ENCODE measurements at places on chromosomes 1 and 21.

GRCh38 chr1:193448682-193449461 lies 262.5 kb upstream of the B3GALT2 start:
- DNase-seq, result no peak

DNA sequence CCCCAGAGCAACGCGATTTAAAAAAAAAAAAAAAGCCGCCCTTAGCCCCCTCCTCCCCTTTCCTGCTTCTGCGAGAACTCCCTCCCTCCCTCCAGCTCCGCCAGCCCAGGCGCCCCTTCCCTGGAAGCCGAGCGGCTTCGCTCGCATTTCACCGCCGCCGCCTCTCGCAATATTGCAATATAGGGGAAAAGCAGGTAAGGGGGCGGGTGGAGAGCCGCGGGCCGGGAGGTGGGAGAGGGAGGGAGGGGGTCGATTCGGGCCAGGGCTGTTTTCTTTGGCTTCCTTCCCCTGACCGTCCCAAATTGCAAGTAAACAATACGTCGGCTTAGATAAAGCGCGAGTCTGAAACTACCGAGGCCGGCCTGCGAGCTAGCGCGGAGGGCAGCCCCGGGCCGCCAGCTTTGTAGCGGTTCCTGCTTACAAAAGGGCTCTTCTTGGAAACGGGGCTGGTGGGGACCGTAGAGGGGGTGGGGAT lies 408 bp downstream of the LMO4 start:
- DNase-seq, result no peak

- no peak for DNase-seq
Observed at GRCh38 chr21:45920824-45921600, 60.6 kb upstream of the COL6A1 start.

DNA sequence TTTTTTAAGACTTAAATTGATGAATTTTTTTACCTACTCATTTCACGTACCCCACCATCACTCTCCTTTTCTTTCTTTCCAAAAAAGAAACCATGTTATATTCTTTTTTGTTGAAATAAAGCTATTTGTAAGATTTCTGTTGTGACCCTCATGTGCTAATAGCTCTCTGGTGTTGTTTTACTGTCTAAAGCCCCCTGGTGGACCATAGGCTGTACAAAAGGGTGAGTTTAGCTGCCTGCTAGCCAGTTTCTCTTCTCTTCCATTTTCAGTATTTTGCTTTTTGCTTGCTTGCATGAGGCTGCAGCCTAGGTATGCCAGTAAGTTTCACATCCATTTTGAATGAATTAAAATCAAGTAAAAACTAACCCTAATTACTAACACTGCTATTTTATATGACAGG lies 15.6 kb upstream of the VAMP3 start:
- DNase-seq, result no peak

DNA sequence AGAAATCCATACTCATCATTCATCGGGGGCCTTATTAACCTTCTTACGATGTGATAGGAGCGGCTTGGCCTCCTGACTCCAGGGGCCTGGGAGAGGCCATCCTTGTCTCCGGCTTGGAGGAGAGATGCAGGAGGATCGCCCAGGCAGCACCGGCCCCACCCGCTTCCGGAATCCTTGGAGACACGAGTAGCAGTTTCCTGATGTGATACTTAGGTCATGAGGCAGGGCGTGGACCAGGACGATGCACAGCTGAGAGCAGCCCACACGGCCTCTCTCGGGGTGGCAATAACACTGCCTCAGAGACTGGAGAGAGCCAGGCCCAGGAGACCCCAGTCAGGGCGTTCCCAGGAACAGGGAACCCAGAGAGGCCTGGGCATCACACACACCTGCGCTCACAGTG lies 163.6 kb upstream of the ARHGEF16 start:
- DNase-seq, result no peak

DNA sequence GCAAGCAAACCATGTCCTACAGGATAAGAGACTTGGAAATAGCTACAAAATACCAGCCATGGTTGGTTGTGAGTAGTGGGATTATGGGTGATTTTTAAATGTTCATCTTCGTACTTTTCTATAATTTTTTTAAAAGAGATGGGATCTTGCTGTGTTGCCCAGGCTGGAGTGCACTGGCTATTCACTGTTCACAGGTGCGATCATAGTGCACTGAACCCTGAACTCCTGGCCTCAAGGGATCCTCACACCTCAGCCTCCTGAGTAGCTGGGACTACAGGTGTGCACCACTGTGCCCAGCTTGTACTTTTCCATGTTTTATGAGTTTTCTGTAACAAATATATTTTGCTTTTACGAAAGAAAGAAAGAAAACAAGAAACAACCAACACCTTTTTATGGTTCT lies 224.2 kb downstream of the FOXD2 start:
- no peak for DNase-seq

GRCh38 chr1:97006044-97006661 lies 284.6 kb downstream of the PTBP2 start:
- no peak for DNase-seq

GRCh38 chr1:217721692-217722091 lies 90.5 kb downstream of the SPATA17 start:
- no peak for DNase-seq

DNA sequence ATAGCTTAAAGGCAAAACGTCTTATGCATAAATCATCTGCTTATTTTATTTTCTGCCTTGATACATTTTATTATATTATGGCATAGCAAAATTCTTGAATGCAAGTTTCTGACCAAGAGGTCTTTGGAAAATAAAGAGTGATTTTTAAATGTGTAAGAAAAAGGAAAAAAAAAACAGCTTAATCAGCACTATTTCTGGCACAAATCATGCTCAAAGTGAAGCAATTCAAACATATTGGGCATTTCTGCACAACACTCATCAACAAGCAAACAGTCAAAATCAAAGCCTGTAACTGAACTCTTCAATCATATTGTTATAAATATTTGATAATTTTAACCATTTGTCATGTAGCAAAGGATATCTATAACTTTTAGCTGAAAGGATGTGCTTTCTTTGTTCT lies 250.9 kb downstream of the PTPRC start:
- DNase-seq, result no peak

GRCh38 chr1:117570988-117571409 lies 34.8 kb upstream of the TENT5C start:
- DNase-seq, result no peak

GRCh38 chr1:6509220-6509918 lies 17.9 kb upstream of the PLEKHG5 start:
- no peak for DNase-seq

- DNase-seq, result no peak
Observed at GRCh38 chr1:44303532-44303931, 51.5 kb downstream of the ERI3 start.

- no peak for DNase-seq
Observed at GRCh38 chr1:70667494-70668170, 256.6 kb downstream of the CTH start.

DNA sequence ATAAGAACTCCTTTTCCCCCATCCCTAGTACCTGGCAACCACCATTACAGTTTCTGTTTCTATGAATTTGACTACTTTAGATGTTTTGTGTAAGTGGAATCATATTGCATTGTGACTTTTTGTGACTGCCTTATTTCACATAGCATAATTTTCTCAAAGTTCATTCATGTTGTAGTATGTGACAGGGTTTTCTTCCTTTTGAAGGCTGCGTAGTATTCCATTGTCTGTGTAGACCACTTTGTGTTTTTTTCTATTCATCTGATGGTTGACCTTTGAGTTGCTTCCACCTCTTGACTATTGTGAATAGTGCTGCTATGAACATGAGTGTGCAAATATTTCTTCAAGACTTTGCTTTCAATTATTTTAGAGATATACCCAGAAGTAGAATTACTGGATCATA lies 225.8 kb upstream of the L1TD1 start:
- DNase-seq, result no peak

GRCh38 chr1:23779826-23780371 lies 1.7 kb downstream of the PITHD1 start:
- DNase-seq, result no peak

GRCh38 chr1:34768856-34769255 lies 9.3 kb downstream of the GJB4 start:
- DNase-seq, result no peak

- DNase-seq, result no peak
Observed at GRCh38 chr1:226892524-226892875, 22.1 kb downstream of the PSEN2 start.

DNA sequence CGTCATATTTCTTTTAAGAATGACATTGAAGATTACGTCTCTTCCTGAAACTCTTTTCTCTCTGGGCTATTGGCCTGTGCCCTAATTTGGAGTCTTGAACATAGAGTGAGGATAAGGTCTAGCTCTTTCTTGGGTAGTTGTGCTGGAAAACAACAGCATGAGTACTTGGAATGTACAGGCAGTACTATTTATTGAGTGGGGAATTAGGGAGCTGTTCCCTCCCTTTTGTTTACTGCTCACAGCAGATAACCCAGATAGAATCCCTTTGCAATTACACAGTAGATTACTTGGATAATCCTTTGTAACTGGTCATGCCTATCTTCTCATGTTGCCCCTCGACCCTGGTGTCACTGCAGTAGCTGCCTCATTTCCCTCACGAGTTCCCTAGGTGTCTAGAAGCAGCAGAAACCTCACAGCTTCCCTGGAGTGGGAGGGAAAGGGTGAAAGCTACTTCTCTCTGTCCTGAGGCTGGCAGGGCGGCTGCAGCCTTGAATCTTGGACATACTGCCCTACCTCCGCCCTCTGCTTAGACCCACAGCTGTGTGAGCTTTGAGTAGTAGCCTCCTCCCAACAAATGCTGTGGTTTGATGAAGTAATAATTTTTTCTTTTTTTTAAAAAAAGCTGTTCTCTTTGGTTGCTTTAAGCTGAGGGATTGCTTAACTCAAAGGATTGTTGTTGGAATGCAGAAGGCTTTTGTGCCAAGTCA lies 70.6 kb downstream of the FGGY start:
- DNase-seq, result no peak

- DNase-seq, result no peak
Observed at GRCh38 chr1:233114159-233114558, 163.7 kb downstream of the NTPCR start.

- no peak for DNase-seq
Observed at GRCh38 chr1:7476861-7477547, 294.1 kb upstream of the VAMP3 start.

- peak; percentile 53 for DNase-seq
Observed at GRCh38 chr1:185317886-185318310, 855 bp upstream of the IVNS1ABP start.

DNA sequence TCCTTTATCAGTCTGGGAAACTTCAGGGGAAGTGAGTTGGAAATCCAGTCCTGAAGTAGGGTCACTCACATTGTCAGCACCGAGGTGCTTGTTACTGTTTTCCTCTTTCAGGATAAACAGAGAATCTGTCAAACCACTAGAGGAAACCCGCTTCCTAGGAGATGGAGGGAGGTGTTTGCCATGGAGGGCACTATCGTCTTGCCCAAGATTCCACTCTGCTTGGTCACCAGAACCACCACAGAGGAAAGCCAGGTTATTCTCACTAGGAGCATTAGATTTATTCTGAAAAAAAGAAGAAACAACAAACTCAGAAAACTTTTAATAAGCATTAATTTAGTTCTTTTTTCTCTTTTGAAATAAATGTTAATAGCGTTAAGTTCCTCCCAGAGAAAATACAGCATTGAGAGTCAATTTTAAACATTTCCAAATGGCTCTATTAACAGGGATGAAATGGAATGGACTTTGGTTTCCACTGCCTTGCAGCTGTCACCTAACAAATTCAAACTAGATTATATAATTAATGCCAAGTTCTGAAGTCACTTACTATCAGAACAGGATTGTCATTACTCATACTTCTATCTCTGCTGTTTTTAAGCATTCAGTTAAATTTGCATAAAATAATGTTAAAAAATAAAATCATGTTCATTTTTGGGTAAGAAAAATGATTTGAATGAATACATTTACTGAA lies 242.8 kb downstream of the CRB1 start:
- no peak for DNase-seq

All from stimulated activated CD8-positive, alpha-beta memory T cell treated with anti-CD3 and anti-CD28 coated beads, Interleukin-2, amount 100 ng/mL, for 1 hour (primary cell).